ENCODE measurements at places on chromosomes 7 and 10.

- no peak for DNase-seq
Observed at GRCh38 chr7:69002416-69002815, 595.9 kb upstream of the AUTS2 start.

DNA sequence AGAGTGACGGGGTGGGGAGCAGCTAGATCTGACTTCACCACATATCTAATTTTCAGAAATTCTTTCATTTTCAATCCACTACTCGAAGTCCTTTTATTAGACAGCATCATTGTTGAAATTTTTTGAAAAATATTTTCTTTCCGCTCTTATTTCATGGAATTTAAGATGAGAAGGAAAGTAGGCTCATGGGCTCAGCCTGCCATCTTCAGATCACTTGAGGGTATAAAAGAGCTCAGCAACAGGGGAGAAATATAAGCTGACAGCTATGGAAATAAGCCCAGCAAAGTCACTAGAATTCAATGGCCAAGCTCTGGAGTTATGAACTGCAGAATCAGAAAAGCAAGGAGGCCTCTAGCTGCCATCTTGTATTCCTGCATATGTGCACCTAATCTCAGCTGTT, 389.1 kb downstream of the XPNPEP1 start:
- no peak for DNase-seq

DNA sequence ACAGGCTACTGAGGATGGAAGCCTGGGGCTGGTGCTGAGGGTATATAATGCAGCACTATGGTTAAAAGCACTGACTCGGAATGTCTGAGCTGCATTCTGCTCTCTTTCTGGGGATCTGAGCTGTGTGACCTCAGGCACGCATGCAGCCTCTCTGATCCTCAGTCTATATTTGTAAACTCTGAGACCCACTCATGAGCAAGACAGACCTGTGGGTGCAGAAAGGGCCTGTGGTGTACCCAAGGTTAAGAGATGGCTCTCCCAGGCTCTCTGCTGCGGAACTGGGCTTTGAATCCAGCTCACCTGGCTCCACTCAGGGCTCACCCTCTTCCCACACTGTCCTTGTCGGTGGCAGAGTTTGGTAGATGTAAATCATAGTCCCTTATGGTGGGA, 89.9 kb downstream of the CHST15 start:
- no peak for DNase-seq

GRCh38 chr10:28922127-28922526, 244.8 kb downstream of the BAMBI start:
- no peak for DNase-seq

- no peak for DNase-seq
Observed at GRCh38 chr10:122417667-122418066, 36.8 kb upstream of the ARMS2 start.

- no peak for DNase-seq
Observed at GRCh38 chr10:19702215-19702614, 114.0 kb upstream of the PLXDC2 start.

DNA sequence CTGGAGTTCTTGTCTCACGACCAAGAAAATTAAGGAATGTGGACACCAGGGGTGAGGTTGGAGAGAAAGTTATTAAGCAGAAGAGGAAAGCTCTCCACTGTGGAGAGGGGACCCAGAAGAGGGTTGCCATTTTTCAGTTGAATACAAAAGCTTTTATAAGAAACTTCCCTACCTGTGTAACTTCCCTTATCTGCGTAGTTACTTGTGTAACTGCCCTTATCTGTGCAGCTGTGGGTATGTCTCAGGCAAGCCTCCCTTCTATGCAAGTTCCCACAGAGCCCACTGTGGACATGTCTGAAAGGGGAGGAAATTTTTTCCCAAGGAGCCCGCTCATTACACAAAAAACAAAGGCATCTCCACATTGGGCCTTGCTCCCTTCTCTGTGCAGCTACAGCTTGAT, 94.9 kb downstream of the SVOPL start:
- DNase-seq = no peak

GRCh38 chr7:8831376-8831775, 398.0 kb downstream of the NXPH1 start:
- DNase-seq = no peak

DNA sequence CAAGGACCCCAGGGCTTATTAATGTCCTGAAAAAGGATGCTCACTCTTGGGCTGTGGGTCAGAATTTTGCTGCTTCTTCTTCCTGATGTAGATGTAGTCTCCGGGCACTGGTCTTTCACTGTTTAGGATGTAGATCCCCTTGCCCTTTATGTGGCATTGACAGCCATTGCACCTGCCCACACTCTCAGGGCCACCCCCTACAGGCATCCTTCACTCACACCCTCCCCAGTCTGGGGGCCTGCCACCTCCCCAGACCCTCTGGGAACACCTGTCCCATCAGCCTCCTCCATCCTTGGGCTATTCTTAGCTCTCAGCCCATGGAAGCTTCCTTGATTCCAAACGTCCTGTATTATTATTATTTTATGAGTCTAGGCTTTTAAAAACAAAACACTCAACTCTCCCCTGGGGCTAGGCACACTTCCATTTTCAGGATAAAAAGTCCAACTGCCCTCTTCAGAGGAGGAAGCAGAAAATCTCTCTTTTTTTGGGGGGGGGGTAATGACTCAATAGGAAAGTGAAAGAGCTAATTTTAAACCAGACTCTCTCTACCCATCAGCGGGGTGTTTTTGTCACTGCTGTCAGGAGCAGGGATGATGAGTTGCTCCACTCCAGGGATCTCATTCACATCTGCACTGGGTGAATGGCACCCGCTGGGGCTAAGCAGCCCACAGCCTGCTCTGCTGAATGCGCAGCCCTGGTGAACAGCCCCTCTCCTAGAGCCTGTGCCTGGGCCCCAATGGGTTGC, 11.5 kb upstream of the KLRG2 start:
- DNase-seq = peak; percentile 21

GRCh38 chr7:155763691-155764437, 48.4 kb downstream of the SHH start:
- no peak for DNase-seq

DNA sequence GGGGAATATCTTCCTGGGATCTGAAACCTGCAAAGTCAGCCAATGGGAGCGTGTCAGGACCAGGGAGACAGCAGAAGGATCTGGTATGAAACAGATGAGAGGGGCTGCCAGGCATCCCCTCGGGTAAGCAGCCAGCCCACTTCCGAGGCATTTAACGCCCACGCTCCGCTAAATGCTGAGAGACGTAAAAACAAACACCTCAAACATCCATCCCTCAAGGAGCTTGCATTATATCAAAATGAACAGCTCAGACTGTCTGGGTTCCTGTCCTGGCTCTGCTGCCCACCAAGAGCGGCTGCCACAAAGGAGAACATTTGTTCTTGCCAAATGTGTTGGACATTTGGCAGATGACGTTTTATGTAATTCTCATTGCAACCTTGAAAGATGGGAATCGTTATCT, 7.0 kb upstream of the SERPINE1 start:
- DNase-seq = no peak

GRCh38 chr7:134926396-134926795, 59.9 kb upstream of the AGBL3 start:
- DNase-seq = no peak

GRCh38 chr7:1040790-1041189, 3.6 kb upstream of the GPR146 start:
- no peak for DNase-seq

GRCh38 chr10:116995648-116996047, 9.3 kb downstream of the SHTN1 start:
- DNase-seq = no peak

DNA sequence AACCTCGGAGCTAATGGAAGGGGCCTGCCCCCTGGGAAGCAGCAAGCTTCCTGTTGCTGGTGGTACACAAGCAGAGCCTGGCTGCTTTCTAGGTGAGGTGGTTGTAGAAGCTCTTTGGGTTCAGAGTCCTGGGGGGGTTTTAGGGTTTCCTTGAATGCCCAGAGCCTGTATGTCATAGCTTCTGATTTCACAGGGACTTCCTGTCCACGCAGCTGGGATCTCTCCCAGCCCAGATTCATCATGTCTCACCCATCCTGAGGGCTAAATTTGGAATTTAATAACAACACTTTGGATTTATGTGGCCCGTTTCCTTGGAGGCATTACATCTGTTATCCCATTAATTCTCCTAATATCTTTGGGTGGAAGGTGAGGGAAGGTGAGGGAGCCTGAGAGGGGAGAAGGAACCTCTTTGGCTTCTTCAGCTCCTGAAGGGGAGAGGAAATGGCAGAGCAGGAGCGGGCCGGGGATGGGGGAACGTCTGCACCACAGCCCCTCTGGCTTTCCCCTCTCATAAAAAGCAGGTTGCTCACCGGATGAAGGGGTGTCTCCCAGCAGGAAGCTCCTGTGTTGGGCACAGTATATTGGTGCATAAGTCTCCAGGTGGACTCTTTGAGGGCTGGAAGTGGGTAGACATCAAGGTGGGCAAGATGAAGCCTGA, 19.7 kb downstream of the RPS24 start:
- no peak for DNase-seq

DNA sequence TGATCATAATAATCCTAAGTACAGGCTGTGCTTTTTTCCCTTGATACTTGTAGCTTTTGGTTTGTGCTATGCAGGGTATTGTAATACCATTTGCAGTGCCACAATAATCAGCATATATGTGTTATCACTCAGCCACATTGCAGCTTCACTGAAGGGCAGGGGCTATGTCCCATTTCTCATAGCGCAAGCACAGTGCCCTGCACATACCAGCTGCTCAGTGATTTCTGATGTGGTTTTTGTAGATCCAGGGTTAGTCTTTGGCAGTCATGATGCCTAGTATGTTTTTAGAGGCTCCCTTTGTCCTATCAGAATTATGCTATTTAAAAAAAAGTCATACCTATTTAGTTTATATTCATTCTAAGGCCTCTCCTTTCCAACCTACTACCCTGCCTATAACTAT, 25.8 kb downstream of the MET start:
- no peak for DNase-seq

- DNase-seq = no peak
Observed at GRCh38 chr10:101897633-101898032, 54.0 kb upstream of the KCNIP2 start.

DNA sequence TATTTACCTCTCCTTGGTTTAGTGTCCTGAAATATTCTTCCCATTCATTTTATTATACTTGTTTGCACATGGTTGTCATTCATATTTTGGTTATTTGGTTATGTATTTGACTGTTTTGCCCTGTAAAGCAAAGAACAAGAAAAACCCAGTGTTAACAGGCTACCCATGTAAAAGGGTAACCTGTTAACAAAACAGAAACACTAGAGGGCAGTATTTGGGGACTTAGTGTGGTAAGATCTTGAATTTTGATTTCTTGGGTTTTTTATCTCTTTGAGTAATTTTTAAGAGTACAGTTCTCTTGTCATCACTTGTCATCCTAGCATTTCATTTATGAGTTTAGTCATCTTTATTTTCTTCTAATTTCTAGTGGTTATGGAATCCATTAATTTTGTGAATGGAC, 51.3 kb downstream of the POLL start:
- DNase-seq = peak; percentile 56

DNA sequence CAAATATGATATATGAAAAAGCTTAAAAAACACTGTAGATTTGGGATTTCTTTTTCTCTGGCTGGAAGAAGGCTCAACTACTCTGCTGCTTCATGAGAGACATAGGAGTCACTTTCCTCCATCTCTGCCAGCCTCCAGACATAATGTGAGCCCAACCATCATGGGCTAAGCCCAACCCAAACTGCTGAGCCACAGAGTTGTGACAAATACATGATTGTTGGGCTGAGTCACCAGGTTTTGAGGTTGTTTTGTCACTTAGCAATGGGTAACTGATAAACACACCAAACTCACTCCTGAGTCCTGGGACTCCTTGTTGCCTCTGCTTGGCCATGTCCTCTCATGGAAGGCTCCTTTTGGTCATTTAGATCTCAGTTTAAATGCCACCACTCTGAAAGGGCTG, 381.8 kb upstream of the FZD8 start:
- DNase-seq = no peak

- DNase-seq = no peak
Observed at GRCh38 chr10:97483921-97484320, 14.3 kb downstream of the MMS19 start.

GRCh38 chr10:125160856-125161706, 718 bp upstream of the CTBP2 start:
- peak; percentile 86 for DNase-seq

- DNase-seq = no peak
Observed at GRCh38 chr10:69760072-69760471, 41.6 kb upstream of the COL13A1 start.

GRCh38 chr7:17903337-17903736, 37.0 kb downstream of the SNX13 start:
- DNase-seq = no peak

DNA sequence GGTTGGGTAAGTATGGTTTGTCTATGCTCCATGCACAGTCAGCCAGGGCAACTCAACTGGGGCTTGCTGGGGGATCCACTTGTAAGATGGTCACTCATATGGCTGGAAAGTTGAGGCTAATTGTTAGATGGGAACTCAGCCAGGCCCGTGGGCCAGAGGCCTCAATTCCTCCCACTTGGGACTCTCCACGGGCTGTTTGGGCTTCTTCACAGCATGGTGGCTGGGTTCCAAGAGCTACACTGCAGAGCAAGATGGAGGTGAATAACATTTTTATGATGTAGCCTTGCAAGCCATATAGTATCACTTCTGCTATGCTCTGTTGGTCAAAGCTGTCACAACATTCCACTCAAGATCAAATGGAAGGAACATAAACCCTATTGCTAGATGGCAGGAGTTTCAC, 39.2 kb downstream of the ELMO1 start:
- DNase-seq = no peak

DNA sequence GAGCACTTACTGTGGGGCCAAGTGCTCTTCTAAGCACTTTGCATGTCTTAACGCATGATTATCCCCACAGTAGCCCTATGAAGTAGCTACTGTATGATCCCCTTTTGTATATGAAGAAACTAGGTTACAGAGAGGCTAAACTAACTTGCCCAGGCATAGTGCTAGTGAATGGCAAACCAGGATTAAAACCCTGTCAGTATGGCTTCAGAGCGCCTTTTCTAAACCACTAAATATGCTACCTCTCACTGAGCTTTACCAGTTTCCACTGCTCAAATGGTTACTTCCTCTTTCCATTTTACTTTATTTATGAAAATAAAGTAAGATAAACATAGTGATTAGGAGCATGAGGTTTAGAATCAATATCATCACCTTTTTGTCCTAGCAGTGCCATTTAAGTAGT, 73.6 kb downstream of the PODXL start:
- peak; percentile 31 for DNase-seq

GRCh38 chr10:130421909-130422308, 285.7 kb downstream of the GLRX3 start:
- DNase-seq = no peak

GRCh38 chr10:130220251-130221185, 84.3 kb downstream of the GLRX3 start:
- DNase-seq = no peak

DNA sequence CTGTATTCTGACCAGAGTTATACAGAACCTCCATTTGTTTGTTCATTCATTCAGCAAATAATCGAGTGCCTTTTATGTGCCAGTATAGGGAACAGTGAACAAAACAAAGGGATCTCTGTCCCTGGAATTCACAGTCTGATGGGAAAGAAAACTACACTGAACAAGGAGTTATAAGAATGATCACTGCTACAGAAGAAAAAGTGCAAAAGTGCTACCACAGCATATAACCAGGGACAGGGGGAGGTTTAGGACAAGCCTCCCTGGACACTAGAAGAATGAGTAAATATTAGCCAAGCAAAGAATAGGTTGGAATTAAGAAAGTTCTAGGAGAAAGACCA, 4.2 kb downstream of the CLDN12 start:
- DNase-seq = no peak
